ENCODE measurements at places on chromosomes 13 and 19.
A peak's percentile ranks its signal among the peaks of the same experiment; 100 is the strongest.

DNA sequence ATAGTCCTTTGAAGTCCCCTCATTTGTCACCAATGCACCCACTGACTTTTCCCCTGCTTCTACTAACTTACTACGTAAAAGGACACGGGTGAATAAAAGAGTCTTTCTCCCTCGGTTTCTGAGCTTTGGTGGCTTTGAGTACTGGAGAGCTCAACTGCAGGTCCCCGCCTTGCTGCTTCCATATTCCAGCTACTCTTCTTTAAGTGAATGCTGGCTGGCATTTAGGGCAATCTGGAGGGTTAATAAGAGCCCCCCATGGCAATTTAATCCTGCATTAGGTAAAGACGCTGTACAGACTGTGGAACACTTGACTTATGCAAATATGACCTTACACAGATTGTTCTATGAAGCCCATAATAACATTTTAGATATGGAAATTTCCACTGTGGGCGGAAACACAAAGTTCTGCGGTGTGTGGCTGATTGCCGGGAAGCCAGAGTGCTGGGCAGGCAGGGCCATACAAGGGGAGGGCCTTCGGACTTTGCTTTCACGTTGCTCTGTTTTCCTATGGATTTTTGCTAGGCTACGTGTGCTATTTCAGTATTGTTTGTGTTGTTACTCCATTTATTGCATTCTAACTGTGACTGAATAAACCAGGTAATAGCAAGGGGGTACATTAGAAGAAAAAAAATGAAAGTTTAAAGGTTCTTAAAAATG is 97.5 kb downstream of the SLC10A2 start:
- H3K4me1 ChIP-seq, result no peaks in the 10 kb centered on the region
- H3K4me3 ChIP-seq, result no peak overlapping the region
- H3K27ac ChIP-seq, result no peak overlapping the region
- H3K36me3 ChIP-seq, result no peaks in the 10 kb centered on the region
- DNase-seq, result no peak
- H3K27me3 ChIP-seq, result no peaks in the 10 kb centered on the region

GRCh38 chr13:109209526-109209925 is 576.9 kb downstream of the IRS2 start:
- H3K36me3 ChIP-seq, result no peaks in the 10 kb centered on the region
- H3K4me3 ChIP-seq, result no peak overlapping the region
- no peak overlapping the region for H3K27ac ChIP-seq
- DNase-seq, result no peak
- no peaks in the 10 kb centered on the region for H3K4me1 ChIP-seq

GRCh38 chr19:18789883-18790565 is 1.1 kb downstream of the COMP start:
- H3K27ac ChIP-seq, result no peak overlapping the region
- H3K36me3 ChIP-seq, result no peaks in the 10 kb centered on the region
- peak overlapping the region; percentile 61 for H3K4me3 ChIP-seq

GRCh38 chr19:50005428-50005827 is 19.7 kb downstream of the VRK3 start:
- no peak for DNase-seq
- no peaks in the 10 kb centered on the region for H3K27me3 ChIP-seq
- H3K4me3 ChIP-seq, result no peak overlapping the region

GRCh38 chr19:15296353-15296752 is 36.0 kb downstream of the BRD4 start:
- H3K27me3 ChIP-seq, result no peaks in the 10 kb centered on the region
- peak overlapping the region; percentile 59 for H3K27ac ChIP-seq
- H3K4me3 ChIP-seq, result no peak overlapping the region
- no peak for DNase-seq
- peaks cover 59% of the 10 kb centered on the region for H3K4me1 ChIP-seq

GRCh38 chr13:110254151-110254679 is 52.7 kb downstream of the COL4A1 start:
- no peaks in the 10 kb centered on the region for H3K4me1 ChIP-seq
- H3K27ac ChIP-seq, result no peak overlapping the region
- H3K4me3 ChIP-seq, result no peak overlapping the region
- no peaks in the 10 kb centered on the region for H3K27me3 ChIP-seq
- H3K36me3 ChIP-seq, result no peaks in the 10 kb centered on the region

DNA sequence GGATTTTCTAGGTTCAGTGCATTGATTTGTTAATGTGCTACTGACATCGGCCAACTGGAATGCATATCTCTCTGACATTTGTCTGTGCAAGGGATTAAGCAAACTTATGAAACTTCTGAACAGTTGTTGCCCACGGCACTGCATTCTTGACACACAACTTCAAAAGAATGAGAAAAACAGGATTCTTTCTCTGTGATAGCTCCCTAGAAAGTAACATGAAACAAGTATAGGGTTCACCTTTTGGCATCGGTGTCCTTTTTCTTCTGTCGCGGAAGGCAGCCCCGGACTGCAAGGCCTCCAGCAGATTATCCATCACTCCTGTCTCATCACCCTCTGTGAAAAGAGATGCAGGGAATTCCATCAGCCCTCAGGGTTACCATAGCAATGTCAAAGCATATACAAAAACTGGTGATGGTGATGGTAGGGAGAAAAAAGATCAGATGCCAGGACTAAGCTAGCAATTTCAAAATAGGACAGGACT is 389.2 kb downstream of the DIAPH3 start:
- H3K27ac ChIP-seq, result no peak overlapping the region
- H3K36me3 ChIP-seq, result no peaks in the 10 kb centered on the region
- no peaks in the 10 kb centered on the region for H3K4me1 ChIP-seq
- DNase-seq, result no peak
- no peak overlapping the region for H3K4me3 ChIP-seq

DNA sequence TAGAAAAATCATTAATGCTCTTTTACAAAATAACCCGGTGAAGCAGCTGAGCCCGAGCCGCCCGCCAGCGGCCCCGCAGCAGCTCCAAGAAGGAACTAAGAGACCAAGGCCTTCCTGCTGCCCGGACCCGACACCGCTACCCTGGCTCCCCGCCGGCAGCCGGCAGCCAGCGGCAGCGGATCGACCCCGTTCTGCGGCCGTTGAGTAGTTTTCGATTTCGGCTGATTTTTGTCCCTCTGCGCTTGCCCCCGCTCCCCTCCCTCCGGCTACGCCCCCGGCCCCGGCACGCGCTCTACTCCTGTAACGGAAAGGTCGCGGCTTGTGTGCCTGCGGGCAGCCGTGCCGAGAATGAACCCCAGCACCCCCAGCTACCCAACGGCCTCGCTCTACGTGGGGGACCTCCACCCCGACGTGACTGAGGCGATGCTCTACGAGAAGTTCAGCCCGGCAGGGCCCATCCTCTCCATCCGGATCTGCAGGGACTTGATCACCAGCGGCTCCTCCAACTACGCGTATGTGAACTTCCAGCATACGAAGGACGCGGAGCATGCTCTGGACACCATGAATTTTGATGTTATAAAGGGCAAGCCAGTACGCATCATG is at the start of gene PABPC3:
Gene PABPC3 (plus strand): TSS at position 286 of the 603 bp plus-strand sequence. CDS start 63 bp downstream, at position 349.
- H3K27me3 ChIP-seq, result no peaks in the 10 kb centered on the region
- DNase-seq, result no peak
- H3K4me3 ChIP-seq, result peak within 1 kb of the TSS; percentile 5
- no peak within 1 kb of the TSS for H3K27ac ChIP-seq

- H3K27me3 ChIP-seq, result no peaks in the 10 kb centered on the region
- H3K4me1 ChIP-seq, result no peaks in the 10 kb centered on the region
Measured at GRCh38 chr13:59842507-59842906, 321.2 kb downstream of the DIAPH3 start.

DNA sequence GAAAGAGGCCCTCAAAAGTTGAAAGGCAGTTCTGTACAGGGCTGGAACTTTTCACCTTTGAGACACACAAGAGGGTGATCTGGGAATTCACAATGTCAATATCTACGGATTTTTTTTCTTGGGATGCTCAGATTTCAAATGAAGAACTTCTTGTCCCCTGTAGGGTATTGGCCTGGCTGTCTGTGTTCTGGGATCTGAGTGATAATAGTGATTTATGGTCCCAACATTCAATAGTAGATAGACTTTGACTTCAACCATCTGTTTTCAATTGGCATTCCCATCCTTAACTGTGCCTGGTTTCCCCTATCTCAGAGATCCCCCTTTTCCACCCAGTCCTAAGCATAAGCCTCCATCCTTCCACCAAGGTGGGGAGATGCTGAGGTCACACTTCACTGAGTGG is 274.1 kb downstream of the COG6 start:
- H3K4me3 ChIP-seq, result no peak overlapping the region
- H3K27ac ChIP-seq, result no peak overlapping the region
- H3K4me1 ChIP-seq, result no peaks in the 10 kb centered on the region
- no peaks in the 10 kb centered on the region for H3K36me3 ChIP-seq

- no peaks in the 10 kb centered on the region for H3K27me3 ChIP-seq
- DNase-seq, result no peak
- peaks cover 10% of the 10 kb centered on the region for H3K4me1 ChIP-seq
- no peak overlapping the region for H3K27ac ChIP-seq
- H3K4me3 ChIP-seq, result no peak overlapping the region
Measured at GRCh38 chr13:28655561-28655960, 3.4 kb upstream of the POMP start.

DNA sequence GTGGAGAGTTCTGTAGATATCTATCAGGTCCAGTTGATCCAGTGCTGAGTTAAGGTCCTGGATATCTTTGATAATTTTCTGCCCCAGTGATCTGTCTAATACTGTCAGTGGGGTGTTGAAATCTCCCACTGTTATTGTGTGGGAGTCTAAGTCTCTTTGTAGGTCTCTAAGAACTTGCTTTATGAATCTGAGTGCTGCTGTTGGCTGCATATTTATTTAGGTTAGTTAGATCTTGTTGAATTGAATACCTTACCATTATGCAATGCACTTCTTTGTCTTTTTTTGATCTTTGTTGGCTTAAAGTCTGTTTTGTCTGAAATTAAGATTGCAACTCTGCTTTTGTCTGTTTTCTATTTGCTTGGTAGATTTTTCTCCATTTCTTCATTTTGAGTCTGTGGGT is 15.4 kb downstream of the AP1M1 start:
- H3K27me3 ChIP-seq, result no peaks in the 10 kb centered on the region
- H3K4me3 ChIP-seq, result no peak overlapping the region
- no peak for DNase-seq
- no peaks in the 10 kb centered on the region for H3K4me1 ChIP-seq
- H3K36me3 ChIP-seq, result peaks cover 11% of the 10 kb centered on the region

- no peak overlapping the region for H3K27ac ChIP-seq
- H3K27me3 ChIP-seq, result peaks cover 9% of the 10 kb centered on the region
- H3K4me3 ChIP-seq, result no peak overlapping the region
- no peaks in the 10 kb centered on the region for H3K4me1 ChIP-seq
- no peak for DNase-seq
Measured at GRCh38 chr19:17877696-17878095, 6.0 kb downstream of the SLC5A5 start.

DNA sequence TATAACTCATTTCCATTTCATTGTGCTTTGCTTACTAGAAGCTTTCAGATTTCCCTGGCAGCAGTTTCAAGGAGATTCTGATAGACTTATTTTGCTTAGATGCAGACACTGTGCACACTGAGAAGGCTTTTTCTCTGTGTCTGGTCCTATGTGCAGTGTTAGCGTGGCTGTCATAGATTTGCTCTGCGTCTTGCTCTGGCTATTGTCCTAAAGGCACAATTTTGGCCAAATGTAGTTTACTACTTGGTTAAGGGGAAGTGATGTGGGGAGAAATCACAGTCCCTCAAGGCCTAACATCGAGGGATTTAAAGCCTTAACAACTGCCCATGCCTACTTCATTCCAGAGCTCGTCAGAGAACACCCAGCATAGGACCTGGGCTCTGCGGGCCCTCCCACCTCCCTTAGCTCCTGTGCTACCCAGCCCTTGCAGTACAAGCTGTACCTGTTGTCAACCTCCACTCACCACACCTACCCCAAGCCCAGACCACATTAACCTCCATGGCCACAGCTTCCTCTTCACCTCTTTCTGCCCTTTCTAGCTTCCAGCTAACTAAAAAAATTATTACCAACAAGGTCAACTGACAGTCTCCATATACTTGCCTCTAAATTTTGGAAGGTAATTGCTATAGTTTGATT is 38.9 kb upstream of the KATNAL1 start:
- H3K27ac ChIP-seq, result peak overlapping the region; percentile 15
- DNase-seq, result peak; percentile 44
- no peaks in the 10 kb centered on the region for H3K27me3 ChIP-seq
- no peaks in the 10 kb centered on the region for H3K36me3 ChIP-seq
- no peaks in the 10 kb centered on the region for H3K4me1 ChIP-seq

GRCh38 chr13:64457976-64458375 is 2772.2 kb downstream of the PCDH9 start:
- no peaks in the 10 kb centered on the region for H3K4me1 ChIP-seq
- no peak for DNase-seq

- H3K27me3 ChIP-seq, result no peaks in the 10 kb centered on the region
- H3K36me3 ChIP-seq, result no peaks in the 10 kb centered on the region
- H3K27ac ChIP-seq, result no peak overlapping the region
- no peak overlapping the region for H3K4me3 ChIP-seq
- no peak for DNase-seq
Measured at GRCh38 chr13:41701676-41702075, 244.3 kb downstream of the RGCC start.

- DNase-seq, result no peak
- H3K27me3 ChIP-seq, result no peaks in the 10 kb centered on the region
- H3K36me3 ChIP-seq, result no peaks in the 10 kb centered on the region
Measured at GRCh38 chr13:78317030-78317429, 286.3 kb downstream of the POU4F1 start.
